ENCODE measurements at places on chromosomes 4 and X. TPM values are rescaled to one million over a fixed set of nuclear protein-coding genes. Genes with fewer than 3 reads are reported as not detected.
A peak's percentile ranks its signal among the peaks of the same experiment; 100 is the strongest.

DNA sequence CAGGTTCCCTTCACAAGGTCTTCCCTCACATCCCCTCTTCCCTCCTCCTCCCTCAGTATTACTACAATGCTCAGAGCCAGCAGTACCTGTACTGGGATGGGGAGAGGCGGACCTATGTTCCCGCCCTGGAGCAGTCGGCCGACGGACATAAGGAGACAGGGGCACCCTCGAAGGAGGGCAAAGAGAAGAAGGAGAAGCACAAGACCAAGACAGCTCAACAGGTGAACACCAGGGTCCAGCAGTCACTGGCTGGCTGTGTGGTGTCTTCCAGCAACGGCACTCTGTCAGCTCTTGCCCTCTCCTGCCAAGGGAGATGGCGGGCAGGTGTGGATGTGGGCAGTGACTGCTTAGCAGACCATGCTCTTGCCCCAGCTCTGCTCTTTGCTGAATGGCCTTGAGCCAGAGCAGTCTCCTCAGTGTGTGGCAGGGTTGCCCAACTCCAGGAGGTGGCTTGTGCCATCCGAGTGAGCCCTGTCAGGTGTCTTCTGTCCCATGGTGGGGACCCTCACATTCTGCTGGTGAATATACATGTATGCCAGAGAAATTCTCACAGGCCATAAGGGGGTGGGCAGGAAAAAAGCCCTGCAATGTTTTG, 11.4 kb upstream of the UBA1 start:
- H3K27ac ChIP-seq = no peak overlapping the region
- peaks cover 31% of the 10 kb centered on the region for H3K36me3 ChIP-seq
- no peak for DNase-seq
- no peaks in the 10 kb centered on the region for H3K27me3 ChIP-seq
- no peak overlapping the region for H3K4me3 ChIP-seq

DNA sequence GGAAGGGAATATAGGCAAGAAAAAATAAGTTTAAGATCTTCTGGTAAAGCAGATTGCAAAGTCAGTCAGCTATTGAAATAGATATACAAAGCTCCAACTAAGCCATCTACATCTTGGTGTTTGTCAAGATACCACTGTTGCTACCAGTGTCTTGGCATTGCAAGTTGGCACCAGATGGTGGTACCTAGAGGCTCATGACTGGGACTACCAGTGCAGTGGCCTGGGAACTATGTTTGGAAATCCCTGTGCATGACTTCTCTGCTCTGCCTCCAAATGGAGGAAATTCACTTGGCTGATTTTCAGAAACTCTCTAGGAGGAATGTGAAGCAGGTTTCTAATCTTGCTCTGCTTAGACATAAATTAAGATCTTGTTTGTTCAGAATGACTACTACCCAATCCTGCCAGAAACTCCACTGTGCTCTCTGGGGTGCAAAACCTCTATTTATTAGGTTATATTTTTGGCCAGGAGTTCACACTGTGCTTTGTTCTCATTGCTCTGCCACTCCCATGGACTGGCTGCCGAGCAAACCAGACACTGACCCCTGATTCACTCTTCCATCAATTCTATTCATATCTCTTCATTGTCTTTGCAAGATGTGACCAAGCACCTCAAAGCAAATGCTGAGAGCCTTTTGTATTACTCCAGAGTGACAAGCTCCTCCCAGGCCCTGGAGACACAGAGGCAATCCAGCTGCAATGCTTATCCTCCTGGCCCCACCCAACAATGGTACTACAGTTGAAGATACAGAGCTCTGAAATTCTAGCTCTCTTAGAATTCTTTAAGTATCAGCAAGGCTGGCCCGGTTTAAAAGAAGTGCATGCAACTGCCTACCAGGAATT, 272.3 kb upstream of the FGF16 start:
- H3K36me3 ChIP-seq = no peaks in the 10 kb centered on the region
- H3K27me3 ChIP-seq = no peaks in the 10 kb centered on the region
- DNase-seq = no peak
- no peak overlapping the region for H3K4me3 ChIP-seq

GRCh38 chr4:48370260-48371134, 29.2 kb downstream of the SLAIN2 start:
- H3K27ac ChIP-seq = no peak overlapping the region
- H3K4me3 ChIP-seq = no peak overlapping the region
- no peak for DNase-seq
- H3K27me3 ChIP-seq = no peaks in the 10 kb centered on the region
- peaks cover 15% of the 10 kb centered on the region for H3K4me1 ChIP-seq

DNA sequence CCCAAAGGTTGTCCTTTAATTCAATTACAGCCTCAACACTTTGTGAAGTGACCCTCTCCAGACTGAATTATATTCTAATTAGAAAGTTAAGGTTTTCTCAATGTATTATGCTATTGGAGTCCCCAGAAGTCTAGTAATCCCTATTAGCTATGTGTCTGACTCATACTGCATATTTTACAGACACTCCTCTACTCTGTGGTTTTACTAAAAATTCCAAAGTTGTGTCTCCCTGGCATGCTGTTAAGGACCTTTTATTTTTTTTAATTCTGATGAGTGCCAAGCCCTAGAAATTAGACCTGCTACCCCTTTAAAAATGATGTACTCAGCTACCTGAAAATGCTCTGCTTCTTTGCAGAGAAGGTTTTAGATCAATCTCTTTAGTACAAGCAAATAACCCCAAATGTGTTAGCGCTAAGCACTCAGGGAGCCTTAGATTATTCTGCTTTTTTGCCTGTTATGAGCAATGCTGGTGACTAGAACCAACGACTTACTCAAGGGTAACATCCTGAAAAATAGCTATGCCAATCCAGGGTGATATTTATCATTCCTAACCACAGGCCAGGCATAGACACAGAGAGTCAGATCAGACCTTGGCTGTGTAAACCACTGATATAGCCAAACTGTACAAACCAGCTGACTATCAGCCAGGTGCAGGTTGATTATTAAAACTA, 26.1 kb upstream of the CXCL13 start:
- no peaks in the 10 kb centered on the region for H3K36me3 ChIP-seq
- H3K4me1 ChIP-seq = no peaks in the 10 kb centered on the region
- DNase-seq = no peak
- H3K27me3 ChIP-seq = no peaks in the 10 kb centered on the region

GRCh38 chr4:183821076-183821853, 83.8 kb upstream of the STOX2 start:
- H3K4me1 ChIP-seq = no peaks in the 10 kb centered on the region
- DNase-seq = no peak
- H3K27me3 ChIP-seq = no peaks in the 10 kb centered on the region
- H3K36me3 ChIP-seq = no peaks in the 10 kb centered on the region

DNA sequence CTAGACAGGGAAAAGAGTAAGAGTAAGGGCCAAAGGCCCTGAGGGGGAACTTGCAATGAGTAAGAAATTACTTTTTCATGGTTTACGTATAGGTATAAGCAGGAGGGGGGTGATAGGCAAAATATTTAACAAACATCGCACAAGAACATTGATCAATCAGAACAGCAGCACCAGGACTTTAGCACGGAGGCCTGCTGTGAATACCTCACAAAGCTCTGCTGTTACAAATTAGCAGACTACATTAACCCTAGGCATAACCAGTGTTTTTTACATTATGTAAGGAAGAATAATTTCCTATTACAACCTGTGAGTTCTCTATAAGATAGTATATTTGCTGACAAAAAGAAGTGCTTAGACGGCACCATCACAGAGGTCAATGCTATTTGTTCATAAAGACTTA, 44.9 kb downstream of the PPARGC1A start:
- H3K36me3 ChIP-seq = no peaks in the 10 kb centered on the region
- peak overlapping the region; percentile 71 for H3K27ac ChIP-seq

- no peaks in the 10 kb centered on the region for H3K4me1 ChIP-seq
- H3K27me3 ChIP-seq = peaks cover 10% of the 10 kb centered on the region
- DNase-seq = no peak
- no peak overlapping the region for H3K27ac ChIP-seq
- H3K36me3 ChIP-seq = no peaks in the 10 kb centered on the region
Observed at GRCh38 chrX:47623540-47624027, 3.9 kb upstream of the SYN1 start.

PABPC1L2A gene
- total RNA-seq = not detected

OPHN1 gene
- 2.3 TPM for total RNA-seq
